ENCODE measurements at places on chromosomes 7 and 10. TPM values are rescaled to one million over a fixed set of nuclear protein-coding genes. Genes with fewer than 3 reads are reported as not detected.

The SLC16A9 gene
- total RNA-seq, result 1.6 TPM

The ETV1 gene
- total RNA-seq, result 12.5 TPM

The HPS1 gene
- 22.1 TPM for total RNA-seq

The ABCB1 gene
- 6.7 TPM for total RNA-seq

The KCND2 gene
- 0.19 TPM for total RNA-seq

The NPFFR1 gene
- total RNA-seq, result 0.05 TPM

The SPDYE1 gene
- not detected for total RNA-seq

GRCh38 chr7:42495256-42495655, 258.2 kb upstream of the GLI3 start:
- no peak for DNase-seq

- no peak for DNase-seq
Measured at GRCh38 chr10:26647602-26648244, 49.8 kb upstream of the PDSS1 start.

GRCh38 chr10:70295321-70295720, 11.5 kb upstream of the NPFFR1 start:
- no peak for DNase-seq

DNA sequence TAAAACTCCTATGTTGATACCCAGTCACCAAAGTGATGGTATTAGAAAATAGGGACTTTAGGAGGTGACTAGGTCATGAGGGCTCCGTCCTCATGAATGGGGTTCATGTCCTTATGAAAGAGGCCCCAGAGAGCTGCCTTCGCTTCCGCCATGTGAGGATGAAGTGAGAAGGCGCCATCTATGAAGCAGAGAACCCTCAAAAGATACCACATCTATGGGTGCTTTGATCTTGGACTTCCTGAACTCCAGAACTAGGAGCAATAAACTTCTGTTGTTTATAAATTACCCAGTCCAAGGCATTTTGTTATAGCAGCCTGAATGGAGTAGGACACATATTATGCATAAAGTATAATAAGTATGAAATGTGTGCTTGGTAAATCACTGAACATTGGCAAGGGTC, 8.1 kb upstream of the PDSS1 start:
- peak; percentile 30 for DNase-seq

GRCh38 chr10:29623797-29624196, 11.0 kb downstream of the SVIL start:
- DNase-seq, result no peak

DNA sequence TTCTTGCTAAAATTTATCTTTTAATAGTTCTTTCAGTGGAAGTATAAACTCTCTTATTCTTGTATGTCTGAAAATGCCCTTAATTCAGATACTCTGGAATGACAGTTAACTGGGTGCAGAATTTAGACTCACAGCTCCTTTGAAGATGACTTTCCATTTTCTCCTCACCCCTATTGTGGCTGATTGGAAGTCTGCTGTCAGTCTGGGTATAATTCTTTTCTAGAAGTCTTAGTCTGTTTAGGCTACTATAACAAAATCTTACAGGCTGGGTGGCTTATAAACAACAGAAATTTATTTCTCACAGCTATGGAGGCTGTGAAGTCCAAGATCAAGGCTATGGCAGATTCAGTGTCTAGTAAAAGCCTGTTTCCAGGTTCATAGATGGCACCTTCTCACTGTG, 145.2 kb upstream of the GDF10 start:
- DNase-seq, result no peak

DNA sequence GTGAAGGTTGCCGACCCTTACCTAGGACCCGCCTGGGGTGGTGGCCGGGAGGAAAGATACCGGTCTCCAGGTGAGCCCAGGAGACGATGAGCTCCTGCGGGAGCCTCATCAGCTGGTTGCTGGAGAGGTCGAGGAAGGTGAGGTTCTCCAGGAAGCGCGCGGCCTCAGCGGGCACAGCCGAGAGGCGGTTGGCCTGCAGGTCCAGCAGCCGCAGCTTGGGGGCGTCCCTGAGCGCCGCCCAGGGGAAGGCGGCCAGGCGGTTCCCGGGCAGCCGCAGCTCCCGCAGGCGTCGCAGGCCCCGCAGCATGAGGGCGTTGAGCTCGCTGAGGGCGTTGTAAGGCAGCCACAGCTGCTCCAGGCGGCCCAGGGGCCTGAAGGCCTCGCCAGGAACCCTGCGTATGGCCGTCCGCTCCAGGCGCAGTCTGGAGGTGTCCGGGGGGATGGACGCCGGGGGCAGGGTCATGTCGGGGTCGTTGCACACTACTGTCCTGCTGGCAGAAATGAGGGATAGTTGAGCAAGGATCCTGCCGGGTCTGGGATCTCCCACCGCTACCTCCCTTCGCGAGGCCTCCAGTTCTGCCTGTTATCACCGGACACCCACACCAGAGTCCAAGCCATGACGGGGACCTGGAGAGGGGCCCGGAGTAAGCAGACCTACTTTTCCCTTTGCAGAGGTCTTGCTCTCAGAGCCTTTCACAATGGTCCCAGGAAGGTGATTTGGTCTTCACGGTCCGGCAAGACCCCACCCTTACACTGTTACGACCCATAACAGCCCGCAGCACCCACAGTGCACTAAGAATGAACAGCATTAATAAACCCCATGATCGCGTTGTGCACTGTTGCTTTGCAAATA, 3.9 kb downstream of the LRIT1 start:
- no peak for DNase-seq

- DNase-seq, result no peak
Measured at GRCh38 chr7:134779741-134780065, 269 bp downstream of the CALD1 start.

DNA sequence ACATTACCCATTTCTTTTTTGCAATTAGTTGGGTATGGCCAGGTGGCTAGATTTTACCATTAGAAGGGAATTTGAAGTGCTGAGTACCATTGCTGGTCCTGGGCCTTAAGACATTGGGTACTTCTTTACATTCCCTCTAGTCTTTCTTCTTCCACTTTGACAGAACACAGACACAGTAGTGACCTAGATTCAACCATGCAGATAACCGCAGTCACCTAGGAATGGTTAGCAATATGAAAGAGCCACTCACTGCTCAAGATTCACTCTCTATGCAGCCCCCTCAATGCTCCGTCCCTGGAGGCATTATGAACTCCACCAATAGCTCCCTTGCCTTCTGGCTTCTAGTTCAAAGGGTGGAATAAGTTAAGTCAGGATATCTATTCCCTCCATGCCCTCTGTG, 16.2 kb upstream of the PON1 start:
- no peak for DNase-seq

- DNase-seq, result no peak
Measured at GRCh38 chr10:47354165-47354564, 6.0 kb downstream of the RBP3 start.

GRCh38 chr7:139734395-139734794, 43.4 kb downstream of the HIPK2 start:
- DNase-seq, result no peak

DNA sequence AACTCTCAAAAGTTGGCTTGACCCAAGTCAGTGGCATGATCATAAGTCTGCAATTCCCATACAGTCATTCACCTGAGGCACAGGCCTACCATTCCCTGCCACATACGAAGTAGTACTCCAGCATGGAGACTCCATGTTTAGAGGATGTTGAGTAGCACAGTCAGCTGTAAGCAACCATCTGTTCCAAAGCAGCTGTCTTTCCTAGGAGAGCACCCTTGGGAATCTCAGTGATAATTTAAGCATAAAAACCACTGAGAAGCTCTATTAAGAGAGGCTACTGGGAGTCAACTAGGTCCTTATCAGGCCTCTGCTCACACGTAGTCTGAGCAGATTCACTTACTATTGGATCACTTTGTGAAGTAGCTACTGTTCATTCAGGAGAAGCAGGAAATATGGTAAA, 61.6 kb upstream of the UNC5B start:
- no peak for DNase-seq

DNA sequence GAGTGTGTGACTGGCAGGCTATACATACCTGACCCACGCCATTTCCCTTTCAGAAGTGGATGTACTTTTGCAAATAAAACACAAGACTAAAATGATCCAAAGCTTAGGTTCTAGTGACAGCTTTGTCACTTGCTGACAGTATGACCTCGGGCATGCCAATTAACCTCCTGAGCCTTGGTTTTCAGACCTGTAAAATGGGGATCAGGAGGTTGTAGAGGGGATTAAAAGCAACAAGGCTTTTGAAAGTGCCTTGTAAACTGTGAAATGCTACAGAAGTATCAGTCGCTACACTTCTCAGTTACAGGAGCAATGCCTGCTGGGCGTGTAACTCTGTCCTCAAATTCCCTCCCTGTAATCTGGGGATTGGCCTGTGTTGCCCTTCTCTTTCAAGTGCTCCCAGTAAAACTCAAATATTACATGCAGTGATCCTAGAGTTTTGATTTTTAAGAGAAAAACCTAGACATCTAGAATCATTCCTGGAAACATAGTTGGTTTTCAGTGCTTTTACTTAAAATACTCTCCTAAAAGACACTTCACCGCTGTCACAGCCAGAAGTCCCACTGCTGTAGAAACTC, 8.8 kb upstream of the GRB10 start:
- no peak for DNase-seq

- DNase-seq, result no peak
Measured at GRCh38 chr10:33041783-33042437, 83.9 kb upstream of the ITGB1 start.

- no peak for DNase-seq
Measured at GRCh38 chr7:91358303-91358702, 94.1 kb downstream of the FZD1 start.

GRCh38 chr10:63666836-63667383, 145.7 kb downstream of the REEP3 start:
- no peak for DNase-seq

- no peak for DNase-seq
Measured at GRCh38 chr7:132646052-132646451, 69.8 kb upstream of the PLXNA4 start.

DNA sequence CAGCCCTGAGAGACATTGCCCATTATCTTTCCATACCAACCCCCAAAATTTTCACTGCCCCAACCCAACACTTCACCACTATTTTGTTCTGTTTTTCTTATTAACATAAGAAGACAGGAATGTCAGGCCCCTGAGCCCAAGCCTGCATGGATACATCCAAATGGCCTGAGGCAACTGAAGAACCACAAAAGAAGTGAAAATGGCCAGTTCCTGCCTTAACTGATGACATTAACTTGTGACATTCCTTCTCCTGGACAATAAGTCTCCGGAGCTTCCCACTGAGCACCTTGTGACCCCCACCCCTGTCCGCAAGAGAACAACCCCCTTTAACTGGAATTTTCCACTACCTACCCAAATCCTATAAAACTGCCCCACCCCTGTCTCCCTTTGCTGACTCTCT, 1076.4 kb upstream of the GHITM start:
- no peak for DNase-seq

DNA sequence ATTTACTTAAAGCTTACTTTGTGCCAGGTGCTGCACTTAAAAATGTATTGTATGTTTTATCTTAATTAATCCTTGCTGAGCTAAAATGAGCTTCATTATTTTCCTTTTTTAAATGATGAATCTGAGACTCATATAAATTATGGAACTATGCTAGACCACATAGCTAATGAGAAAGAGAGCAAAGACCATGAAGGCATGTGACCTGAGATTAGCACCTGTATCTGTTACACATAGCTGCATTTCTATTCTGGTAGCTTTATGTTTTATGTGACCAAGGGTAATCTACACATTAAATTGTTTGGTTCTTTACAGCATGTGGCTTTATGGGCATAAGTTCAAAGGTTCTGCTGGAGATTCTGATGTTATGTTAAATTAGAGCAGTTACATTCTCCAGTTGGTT, 839.1 kb upstream of the SORCS1 start:
- no peak for DNase-seq

All from thymus (tissue), 14 donors.